Endothelial cell of umbilical vein (primary cell): ENCODE measurements at places on chromosomes 6 and 20. TPM values are rescaled to one million over a fixed set of nuclear protein-coding genes. Genes with fewer than 3 reads are reported as not detected.

GRCh38 chr6:121000381-121000780 is 333.9 kb downstream of the TBC1D32 start:
- DNase-seq = no peak
- no peaks in the 10 kb centered on the region for H3K36me3 ChIP-seq
- H3K27me3 ChIP-seq = no peaks in the 10 kb centered on the region
- no peaks in the 10 kb centered on the region for H3K4me1 ChIP-seq
- no peak overlapping the region for H3K27ac ChIP-seq
- H3K4me3 ChIP-seq = no peak overlapping the region

Gene XKR7
- 0.04 TPM in 1 of 2 replicates, not detected in the other for total RNA-seq

DNA sequence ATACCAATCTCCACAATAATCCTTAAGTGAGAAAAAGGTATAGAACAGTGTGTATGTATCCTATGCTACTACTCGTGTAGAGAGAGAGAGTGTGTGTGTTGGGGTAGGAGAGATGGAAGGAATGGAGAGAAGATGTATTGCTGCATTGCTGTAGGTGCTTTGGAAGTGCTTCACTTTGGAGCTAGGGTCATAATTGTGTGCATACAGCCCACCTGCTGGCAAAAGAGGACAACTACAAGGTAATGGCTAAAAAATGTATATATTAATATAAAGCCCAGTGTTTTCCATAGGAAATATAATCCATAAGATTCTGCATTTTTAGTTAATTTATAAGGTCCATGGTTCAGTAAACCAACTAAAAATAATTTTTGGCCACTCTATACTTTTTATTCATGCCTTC is 36.1 kb downstream of the SERAC1 start:
- H3K4me1 ChIP-seq = no peaks in the 10 kb centered on the region
- DNase-seq = peak; percentile 53
- no peaks in the 10 kb centered on the region for H3K27me3 ChIP-seq

Gene NUDT3
- 30.9 and 31.7 TPM in 2 replicates for total RNA-seq

DNA sequence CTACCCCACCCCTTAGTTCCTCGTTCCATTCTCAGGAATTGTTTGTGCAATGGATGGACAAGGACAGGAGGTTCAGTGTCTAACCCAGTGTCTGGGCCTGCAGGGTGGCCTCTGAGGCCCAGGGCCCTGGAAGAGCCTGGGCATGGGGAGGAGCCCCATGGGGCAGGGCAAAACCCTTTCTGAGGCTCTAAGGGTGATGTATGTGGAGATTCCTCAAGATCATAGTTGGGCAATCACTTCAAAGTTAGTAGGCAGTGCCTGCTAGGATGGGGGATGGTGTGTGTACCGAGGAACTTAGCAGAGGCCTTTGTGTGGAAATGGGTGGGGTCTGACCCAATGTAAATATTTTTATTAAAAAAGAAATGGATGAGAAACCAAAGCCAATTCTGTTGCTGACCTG is 6.7 kb upstream of the C2 start:
- H3K4me3 ChIP-seq = no peak overlapping the region
- H3K36me3 ChIP-seq = no peaks in the 10 kb centered on the region
- H3K27me3 ChIP-seq = no peaks in the 10 kb centered on the region
- H3K4me1 ChIP-seq = no peaks in the 10 kb centered on the region

DNA sequence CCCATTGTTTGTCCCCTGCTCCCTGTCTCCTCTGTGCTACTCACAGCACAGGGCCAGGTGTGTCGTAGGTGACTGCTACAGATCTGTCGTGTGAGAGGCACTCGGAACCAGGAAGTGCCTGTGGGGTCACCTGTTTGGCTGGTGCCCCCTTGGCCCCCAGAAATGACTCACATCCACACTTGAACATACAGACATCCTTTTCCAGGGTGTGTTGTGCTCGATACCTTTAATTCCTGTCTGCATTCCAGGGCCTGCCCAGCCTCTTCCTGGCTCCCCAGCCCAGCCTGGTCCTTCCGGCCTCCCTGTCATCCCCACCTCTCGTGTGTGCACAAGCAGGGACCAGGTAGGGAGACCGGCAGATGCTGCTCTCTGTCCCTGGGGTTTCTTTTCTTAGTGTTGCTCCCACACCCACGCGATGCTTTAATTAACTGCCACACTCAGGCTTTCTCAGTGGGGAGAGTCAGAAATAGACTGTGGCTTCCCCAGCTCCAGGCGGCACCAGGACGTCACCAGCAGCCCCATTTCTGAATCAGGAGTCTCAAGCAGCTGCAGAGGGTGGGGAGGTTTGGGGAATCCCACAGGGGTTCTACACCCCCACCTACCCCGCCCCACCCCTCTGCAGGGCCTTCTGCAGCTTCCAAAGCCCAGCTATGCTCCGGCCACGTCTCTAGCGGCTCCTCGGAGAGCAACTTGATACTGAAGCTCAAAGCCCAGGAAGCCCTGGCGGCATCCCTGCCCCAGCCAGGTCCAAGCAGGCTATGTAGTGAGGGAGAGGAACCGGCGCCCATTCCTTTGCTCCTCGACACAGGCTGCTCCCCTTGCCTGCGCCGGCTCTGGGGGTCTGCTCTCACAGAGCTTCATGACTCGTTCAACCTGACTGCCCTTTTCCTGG is 102.2 kb downstream of the SYCP2 start:
- DNase-seq = no peak
- H3K4me1 ChIP-seq = peaks cover 2% of the 10 kb centered on the region
- no peaks in the 10 kb centered on the region for H3K27me3 ChIP-seq
- H3K27ac ChIP-seq = no peak overlapping the region

DNA sequence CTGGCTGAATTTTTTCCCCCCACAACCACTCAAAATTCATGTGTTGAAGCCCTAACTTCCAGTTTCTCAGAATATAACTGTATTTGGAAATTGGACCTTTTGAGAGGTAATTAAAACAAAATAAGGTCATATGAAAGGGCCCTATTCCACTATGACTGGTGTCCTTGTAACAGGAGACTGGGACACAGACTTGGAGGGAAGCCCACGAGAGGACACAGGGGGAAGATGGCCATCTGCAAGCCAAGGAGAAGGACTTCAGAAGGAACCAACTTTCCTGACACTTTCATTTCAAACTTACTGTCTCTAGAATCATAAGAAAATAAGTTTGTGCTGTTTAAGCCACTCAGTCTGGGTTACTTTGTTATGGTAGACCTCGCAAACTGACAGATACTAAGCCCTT is 134.6 kb downstream of the ATXN1 start:
- DNase-seq = no peak
- H3K27me3 ChIP-seq = no peaks in the 10 kb centered on the region
- H3K4me3 ChIP-seq = no peak overlapping the region

Gene DLL1
- total RNA-seq = 2.0 and 2.3 TPM in 2 replicates

Gene VWA7
- 0.25 and 0.51 TPM in 2 replicates for total RNA-seq

DNA sequence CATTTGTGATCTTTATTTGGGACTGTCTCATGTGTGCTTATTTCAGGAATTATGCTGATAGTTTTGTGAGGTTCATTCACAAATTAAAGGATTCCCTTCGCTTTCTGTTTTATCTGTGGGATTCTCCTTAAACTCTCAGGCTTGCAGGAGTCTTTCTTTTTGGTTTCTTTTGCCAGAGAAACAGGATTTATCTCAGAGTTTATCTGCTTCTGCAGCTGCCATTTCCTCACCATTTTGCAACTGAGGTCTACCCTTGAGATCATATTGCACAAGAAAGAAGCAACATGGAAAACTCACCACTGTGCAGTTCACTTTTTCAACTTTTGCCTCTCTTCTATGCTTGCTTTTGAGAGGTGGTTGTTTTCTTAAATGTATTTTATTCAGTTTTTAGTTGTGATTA is 201.0 kb downstream of the PRL start:
- H3K27me3 ChIP-seq = no peaks in the 10 kb centered on the region
- no peak overlapping the region for H3K27ac ChIP-seq
- H3K4me3 ChIP-seq = no peak overlapping the region
- no peak for DNase-seq
- H3K4me1 ChIP-seq = peaks cover 4% of the 10 kb centered on the region

DNA sequence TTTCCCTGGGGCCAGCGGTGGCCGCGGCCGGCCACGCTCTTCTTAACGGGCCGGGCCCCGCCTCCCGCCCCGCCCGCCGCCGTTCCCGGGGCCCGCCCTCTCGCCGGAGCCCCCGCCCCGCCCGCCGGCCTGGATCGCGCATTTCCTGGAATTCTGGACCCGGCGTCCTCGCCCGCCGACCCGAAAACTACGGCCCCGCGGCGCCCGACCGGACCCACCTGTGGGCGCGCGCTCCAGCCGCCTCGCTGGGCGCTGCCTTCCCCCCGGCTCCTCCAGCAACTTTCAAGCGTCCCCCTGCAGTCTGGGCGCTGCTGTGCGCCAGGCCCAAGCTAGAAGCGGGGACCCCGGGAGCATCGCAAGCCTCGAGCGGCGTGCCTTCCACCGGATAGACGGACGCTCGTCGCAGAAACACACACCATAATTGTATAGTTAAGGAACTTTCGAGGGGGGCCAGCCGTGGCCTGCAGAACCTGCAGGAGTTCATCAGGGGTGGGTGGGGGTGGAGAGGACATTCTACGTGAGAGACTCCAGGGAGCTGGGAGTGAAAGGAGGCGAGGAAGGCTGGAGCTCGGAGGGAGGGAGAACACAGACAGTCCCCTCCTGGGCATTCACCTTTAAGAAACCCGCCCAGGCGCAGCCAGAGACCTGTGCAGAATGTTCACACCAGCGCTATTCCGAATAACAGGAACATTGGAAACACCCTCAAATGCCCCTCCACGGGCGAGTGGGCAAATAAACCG is at the start of gene ADA:
Gene ADA (minus strand): TSS at position 16 of the 740 bp plus-strand sequence. CDS start 92 bp downstream, outside the sequence.
- H3K27ac ChIP-seq = no peak within 1 kb of the TSS
- no peaks in the 10 kb centered on the region for H3K36me3 ChIP-seq
- H3K4me1 ChIP-seq = peaks cover 8% of the 10 kb centered on the region
- H3K4me3 ChIP-seq = peak within 1 kb of the TSS; percentile 51
- peaks cover 19% of the 10 kb centered on the region for H3K27me3 ChIP-seq

DNA sequence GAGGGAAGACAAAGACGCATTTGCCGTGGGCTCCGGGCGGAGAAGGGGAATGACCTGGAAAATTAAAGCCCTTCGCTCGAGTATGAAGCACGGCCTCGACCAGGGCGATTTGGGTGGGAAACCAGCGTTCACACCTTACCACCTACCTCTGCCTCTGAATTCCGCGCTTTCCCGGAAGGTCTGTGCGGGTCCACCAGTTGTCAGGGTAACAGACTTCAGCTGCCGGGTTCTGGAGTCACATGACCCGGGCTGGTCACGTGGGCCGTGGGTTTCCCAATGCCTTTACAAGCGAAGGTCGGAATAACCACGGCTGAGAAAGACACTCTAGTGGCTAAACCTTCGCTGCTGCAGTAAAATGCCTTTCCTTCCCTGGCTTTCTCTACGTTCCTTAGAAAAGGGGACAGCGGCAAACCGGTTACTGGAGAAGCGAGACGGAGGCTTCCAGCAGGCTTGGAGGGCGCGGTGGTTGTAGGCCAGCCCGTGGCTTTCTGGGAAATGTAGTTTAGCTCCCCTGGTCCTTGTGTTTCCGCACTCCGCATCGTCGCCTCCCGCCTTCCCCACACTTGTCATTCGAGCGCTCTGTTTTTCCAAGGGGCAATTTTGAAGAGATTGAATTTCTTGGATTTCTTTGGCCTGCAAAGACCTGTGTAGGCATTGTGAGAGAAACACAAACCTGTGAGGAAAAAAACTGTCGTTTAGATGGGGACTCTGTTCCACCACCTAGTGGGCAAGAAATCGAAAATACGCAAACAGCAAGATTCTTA is at the start of gene CEP162:
Gene CEP162 (minus strand): TSS at position 210 of the 764 bp plus-strand sequence. CDS start 1,250 bp downstream, outside the sequence.
- peaks cover 24% of the 10 kb centered on the region for H3K27me3 ChIP-seq
- peaks cover 7% of the 10 kb centered on the region for H3K4me1 ChIP-seq
- peak within 1 kb of the TSS; percentile 14 for H3K27ac ChIP-seq
- H3K4me3 ChIP-seq = peak within 1 kb of the TSS; percentile 74
- DNase-seq = peak; percentile 95

Gene EPB41L1
- 11.1 and 12.2 TPM in 2 replicates for total RNA-seq

GRCh38 chr6:109013656-109014305 is 80.9 kb downstream of the SESN1 start:
- no peak overlapping the region for H3K4me3 ChIP-seq
- H3K27me3 ChIP-seq = no peaks in the 10 kb centered on the region
- H3K36me3 ChIP-seq = no peaks in the 10 kb centered on the region
- peaks cover 3% of the 10 kb centered on the region for H3K4me1 ChIP-seq

Gene HLA-F
- total RNA-seq = 1.6 and 2.8 TPM in 2 replicates
